ENCODE measurements at places on chromosomes 16 and 17.

GRCh38 chr17:14268264-14268663 lies 31.6 kb upstream of the CDRT15 start:
- no peak for DNase-seq

- DNase-seq, result peak; percentile 56
These were observed 9.6 kb downstream of the LLGL2 start for GRCh38 chr17:75535119-75535537.

- no peak for DNase-seq
These were observed 64.6 kb upstream of the IRX3 start for GRCh38 chr16:54351171-54351570.

- DNase-seq, result no peak
These were observed 3.8 kb downstream of the SULT1A2 start for GRCh38 chr16:28592979-28593553.

DNA sequence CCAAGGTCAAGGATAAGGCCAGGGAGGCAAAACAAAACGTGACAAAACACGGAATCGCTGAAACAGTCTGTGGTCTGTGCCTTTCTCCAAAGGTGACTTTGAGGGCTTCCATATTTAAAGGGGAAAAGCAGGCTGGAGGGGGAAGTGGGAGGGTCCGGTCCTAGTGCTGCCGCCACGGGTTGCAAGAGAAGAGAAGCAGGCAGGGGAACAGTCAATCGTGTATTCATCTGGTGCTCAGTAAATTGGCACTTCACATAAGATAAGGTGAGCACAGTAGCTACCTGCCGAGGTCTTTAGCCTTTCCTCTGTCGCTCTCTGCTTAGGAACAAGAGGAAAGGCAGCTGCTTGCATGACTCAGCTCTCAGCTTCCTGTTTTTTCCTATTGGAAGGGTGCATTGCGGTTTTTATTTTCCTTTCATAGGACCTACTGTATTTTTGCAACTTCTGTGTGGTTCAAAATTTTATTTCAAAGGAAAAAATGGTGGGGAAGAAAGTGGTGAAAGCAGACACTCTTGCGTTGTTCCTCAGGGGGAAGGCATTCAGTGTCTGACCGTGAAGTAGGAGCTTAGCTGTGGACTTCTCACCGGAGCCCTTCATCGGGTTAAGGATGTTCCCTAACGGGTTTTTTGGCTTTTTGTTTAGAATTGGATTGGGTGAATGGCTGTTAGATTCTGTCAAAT lies 7.1 kb upstream of the LGALS3BP start:
- no peak for DNase-seq
